ENCODE measurements at places on chromosomes 5 and 9.
A peak's percentile ranks its signal among the peaks of the same experiment; 100 is the strongest.

- DNase-seq = peak; percentile 81
Measured at GRCh38 chr5:93800988-93801811, 59.8 kb upstream of the POU5F2 start.

DNA sequence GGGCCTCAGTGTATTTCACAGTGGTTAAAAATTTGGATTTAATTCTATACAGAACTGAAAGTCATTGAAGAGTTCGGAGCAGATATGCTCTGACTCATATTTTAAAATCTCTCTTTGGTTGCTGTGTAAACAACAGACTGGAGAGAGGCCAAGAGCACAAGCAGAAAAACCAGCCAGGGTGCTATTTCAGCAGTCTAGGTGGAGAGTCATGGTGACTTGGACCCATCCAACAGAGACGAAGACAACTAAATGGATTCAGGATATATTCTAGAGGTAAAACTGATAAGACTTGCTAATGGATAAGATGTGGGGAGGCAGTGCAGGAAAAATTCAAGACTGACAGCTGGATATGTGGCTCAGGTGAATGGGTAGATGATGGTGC lies 168.9 kb downstream of the MAPKAP1 start:
- peak; percentile 95 for DNase-seq

GRCh38 chr5:109705596-109705995 lies 15.9 kb downstream of the MAN2A1 start:
- DNase-seq = no peak

GRCh38 chr5:39092581-39093351 lies 18.6 kb upstream of the RICTOR start:
- peak; percentile 59 for DNase-seq

DNA sequence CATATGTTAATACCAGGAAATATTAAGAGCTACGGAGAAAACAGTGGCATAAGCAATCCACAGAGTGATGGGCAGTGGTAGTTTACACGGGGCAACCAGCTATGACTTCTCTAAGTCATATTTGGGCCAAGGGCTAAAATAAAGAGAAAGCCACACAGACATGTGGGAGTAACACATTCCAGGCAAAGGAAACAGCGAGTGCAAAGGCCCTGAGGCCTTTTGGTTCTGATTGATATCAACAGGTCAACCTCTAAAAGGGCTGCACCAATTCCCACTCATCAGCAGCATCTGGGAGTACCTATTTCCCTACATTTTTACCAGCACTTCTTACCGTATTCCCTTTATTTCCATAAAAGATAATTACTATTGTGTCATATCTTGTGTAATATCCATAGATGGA lies 173.4 kb downstream of the SPOCK1 start:
- no peak for DNase-seq

DNA sequence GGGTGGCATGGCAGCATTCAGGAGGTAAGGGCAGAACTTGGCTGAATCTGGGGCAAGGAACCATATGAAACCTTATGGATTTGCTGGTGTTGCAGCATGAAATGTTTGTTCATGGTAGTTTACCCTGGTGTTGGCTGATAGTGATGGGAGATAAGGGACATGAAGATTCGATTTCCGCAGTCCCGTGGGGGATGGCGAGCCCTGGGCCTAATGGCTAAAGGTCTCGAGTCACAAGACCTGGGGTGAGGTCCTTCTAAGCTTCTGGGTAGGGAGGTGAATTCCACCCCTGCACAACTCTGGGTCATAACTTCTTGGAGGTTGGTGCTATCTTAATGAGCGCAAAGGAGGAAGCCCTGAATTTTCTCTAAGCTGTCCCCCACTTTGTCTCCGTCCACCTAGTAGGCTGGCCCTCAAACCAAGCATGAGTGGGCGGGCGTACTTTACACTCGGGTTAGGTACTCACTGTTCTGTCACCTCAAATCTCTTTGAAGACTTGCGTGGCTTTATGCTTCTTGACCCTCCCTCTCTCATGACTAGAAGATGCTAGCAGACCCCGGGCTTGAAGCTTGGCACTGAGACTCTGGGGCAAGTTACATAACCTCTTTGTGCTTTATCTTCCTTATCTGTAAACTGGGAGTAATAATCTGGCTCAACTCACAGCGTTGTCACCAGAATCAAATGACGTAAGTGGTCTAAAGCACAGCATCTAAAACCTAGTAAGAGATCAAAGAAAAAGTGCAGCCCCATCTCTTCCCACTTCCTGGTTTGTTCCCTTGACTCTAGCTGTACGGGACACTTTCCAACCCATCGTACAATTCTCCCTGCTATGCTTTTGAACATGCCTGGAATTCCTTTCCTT lies 72.5 kb downstream of the BASP1 start:
- DNase-seq = no peak

GRCh38 chr9:92324431-92324830 lies 719 bp downstream of the NOL8 start:
- DNase-seq = no peak

DNA sequence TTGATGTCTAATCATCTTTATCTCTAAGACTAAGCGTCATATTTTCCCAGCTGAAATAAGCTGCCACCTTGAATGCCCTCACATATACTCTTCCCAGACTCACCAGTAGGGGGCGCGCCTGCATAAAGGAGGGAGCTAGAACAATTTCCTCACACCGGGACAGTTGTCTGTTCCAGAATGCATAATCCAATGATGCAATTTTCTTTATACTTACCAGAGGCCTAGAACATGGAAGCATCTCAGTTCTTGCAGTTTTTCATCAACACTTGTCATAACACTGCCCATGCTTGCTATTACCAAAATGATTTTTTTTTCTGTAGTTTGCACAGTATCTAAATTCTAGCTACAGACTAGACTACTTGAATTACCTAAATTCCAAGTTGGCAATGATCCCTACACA lies 203.9 kb downstream of the FRMD3 start:
- DNase-seq = peak; percentile 65

- no peak for DNase-seq
Measured at GRCh38 chr5:42668254-42668653, 88.4 kb upstream of the CCDC152 start.

Measured in fibroblast of lung (primary cell).